Stimulated activated CD4-positive, alpha-beta T cell treated with anti-CD3 and anti-CD28 coated beads, Interleukin-2, amount 100 ng/mL, for 48 hours (primary cell): ENCODE measurements at places on chromosomes 7 and 10.

DNA sequence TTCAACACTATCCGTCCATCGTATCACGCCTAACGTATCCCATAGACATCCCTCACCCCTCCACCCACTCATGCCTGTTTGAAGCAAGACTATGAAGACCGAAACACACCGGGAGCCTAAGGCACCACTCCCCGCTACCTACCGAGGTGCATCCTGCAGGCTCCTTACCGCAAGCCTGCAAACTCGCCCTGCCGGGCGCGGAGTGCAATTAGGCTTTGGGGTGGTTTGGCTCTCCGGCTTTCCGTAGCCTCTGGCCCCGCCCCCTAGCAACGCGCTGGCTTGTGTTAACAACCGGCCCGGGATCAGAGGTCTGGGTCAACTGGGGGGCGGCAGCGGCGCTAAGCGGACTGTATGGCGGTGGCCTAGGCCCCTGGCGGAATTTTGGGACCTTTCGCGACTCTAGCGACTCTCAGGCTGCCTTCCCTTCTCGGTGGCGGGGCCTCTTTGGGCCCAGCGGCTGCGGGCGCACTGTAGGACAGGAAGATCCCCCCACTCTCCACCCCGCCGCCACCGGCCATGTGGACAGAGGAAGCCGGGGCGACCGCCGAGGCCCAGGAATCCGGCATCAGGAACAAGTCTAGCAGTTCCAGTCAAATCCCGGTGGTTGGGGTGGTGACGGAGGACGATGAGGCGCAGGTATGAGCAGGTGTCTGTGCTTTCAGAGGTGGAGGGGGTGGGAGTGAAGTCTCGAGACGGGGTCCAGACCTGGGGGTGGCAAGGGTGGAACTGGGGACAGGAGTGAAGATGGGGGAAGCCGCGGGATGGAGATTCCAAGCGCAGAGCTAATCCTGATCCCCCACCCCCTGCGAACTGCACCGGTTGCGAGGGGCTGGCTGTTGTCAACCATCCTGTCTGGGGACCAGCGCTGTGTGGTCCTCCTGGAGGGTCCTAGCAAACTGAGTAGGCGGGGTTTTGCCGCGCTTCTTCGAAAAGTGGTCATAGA is at the start of gene CFAP69:
Gene CFAP69 (plus strand): TSS at position 266 of the 943 bp plus-strand sequence. CDS start 251 bp downstream, at position 517.
- peak; percentile 87 for DNase-seq

GRCh38 chr10:124701435-124701834 is 42.7 kb downstream of the FAM53B start:
- no peak for DNase-seq

GRCh38 chr7:44431091-44431608 is 59.3 kb downstream of the NUDCD3 start:
- no peak for DNase-seq

DNA sequence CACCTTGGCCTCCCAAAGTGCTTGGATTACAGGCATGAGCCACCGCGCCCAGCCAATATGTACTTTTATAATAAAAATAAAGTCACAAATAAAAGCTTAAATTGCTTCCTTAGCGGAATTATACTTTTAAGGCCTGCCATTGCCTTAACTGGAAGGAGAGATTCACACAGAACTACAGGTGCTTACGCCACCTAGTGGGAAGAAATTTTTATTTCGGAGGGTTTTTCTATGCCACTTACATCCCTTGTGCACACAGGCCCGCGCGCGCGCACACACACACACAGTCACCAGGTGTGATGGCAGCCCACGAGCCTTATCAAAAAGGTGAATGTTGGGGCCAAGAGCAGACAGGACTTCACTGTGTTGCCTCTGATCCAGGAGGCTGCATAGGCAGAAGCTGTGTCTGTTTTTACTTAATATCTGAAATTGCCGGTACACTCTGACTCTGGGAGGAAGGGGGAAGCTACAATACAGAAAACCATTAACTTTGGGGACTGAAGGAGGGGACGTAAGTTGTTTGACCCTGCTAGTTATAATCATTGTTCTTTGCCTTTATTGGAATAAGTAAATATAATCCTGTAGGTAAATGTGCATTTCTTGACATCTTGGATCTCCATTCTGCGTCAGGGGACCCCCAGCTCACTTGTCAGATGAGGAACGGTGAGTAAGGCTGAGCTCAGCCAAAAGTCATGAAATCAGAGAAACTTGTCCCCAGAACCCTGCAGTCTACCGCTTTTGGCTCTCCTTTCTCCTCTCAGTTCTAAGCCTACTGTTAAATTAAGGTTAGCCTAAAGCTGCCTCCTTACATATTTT is 87.1 kb downstream of the SLC16A9 start:
- peak; percentile 8 for DNase-seq

DNA sequence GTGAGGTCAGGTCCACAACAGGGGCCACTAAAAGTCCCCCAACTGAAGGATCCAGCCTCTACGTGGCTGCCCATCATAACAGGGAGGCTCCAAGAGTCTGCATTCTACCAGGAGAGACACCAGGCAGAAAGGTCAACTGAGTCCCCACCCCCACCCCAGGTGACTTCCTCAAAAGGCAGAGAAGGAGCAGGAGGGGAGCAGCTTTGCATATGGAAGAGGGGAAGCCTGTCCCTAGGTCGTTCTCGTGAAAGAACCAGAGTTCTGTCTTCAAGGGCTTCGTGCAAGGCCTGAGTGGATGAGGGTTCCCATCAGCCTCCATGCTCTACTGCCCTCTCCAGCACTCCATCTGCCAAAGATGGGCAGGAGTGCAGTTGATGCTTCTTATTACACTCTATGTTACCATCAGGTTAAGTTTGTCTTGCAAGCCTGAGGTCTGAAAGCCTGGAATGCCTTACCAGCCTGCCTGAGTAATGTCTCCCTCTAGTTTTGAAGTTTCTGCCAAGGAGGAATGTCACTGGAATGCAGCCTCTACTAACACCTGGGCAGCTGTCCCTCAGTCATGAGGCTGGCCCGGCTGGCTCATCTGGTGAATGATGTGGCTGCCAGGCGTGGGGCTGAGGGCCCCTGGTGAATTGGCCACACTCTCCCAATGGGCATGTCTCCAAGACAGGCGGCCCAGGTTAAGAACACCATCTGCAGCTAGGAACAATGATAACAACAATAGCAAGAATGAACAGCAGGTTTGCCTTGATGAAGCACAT is 54.3 kb upstream of the SMNDC1 start:
- DNase-seq, result no peak

DNA sequence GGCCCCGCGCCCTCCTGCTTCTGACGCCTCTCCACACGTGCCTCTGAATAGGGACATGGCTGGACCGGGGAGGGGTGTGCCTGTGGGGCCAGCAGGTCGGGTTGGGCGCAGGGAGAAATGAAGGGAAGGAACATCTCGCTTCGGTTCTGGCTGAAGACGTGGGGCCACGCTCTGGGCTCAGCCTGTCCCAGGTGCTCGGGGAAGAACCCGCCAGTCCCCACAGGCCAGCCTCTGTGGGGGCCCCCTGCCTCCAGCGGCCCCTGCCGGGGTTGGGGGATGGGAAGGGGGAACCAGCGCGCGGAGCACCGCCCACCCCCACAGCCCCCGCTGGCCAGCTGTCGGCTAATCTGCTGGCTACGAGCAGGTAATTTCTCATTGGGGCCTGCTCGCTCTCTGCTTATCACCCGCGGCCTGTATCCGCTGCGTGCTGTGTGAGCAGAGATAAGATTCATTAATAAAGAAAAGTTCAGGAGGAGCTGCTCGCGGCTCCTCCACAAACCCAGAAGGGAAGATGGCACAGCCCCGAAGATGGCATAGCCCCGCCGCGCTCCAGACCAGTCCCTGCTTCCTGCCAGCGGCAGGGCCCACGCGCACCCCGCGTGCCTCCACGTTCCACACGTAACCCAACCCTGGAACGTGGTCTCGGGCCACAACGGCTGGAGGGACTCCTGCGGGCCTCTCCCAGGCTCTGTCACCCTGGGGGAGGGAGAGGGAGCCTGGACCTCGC is 186.2 kb downstream of the ELFN1 start:
- DNase-seq, result no peak

GRCh38 chr10:112957640-112958092 is 7.6 kb downstream of the TCF7L2 start:
- DNase-seq, result no peak

DNA sequence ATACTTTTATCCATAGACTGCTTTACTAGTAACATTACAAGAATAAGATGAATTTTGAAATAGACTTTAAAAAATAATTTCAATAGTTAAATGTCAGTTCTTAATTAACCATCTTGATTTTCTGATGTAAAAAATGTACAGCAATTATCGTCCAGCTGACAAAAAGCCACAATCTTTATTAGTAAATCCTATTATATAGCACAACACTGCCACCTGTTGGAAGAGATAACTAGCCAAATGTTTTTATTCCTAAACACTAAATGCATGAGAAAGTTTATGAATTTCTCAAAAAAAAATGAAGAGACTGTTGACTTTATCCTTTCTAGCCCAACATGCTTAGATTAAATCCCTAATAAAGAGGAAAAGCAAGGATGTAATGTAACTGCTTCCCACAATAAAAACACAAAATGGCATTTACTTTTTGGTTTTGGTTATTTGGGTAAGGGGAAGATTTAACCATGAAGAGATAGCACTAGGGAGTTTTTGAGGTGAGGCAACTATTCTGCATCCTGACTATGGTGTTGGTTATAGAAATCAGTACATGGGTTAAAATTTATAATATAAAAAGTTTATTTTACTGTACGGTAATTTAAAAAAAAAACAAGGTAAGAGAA is 8.0 kb downstream of the COA1 start:
- DNase-seq, result no peak

GRCh38 chr7:78510580-78511188 is 712.1 kb downstream of the PHTF2 start:
- DNase-seq, result no peak

- DNase-seq, result no peak
These were observed 11.4 kb downstream of the SH3PXD2A start for GRCh38 chr10:103843854-103844570.

DNA sequence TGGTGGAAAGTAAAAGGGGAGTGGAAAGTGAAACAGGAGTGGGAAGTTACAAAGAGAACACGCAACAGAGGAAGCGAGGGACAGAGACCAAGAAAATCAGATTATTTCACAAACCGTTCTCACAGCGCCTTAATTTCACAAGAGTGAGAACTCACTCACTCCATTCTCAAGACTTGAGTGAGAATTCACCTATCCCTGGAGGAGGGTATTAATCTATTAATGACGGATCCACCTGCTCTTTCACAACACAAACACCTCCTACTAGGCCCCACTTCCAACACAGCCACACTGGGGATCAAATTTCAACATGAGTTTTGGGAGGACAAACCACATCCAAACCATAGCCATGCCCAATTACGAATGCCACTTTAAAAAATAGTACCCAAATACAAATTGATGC is 297.6 kb downstream of the GPAM start:
- DNase-seq, result no peak

- peak; percentile 60 for DNase-seq
These were observed 42.1 kb downstream of the CYP26A1 start for GRCh38 chr10:93115661-93116383.

GRCh38 chr7:137304624-137305235 is 38.8 kb downstream of the PTN start:
- no peak for DNase-seq

DNA sequence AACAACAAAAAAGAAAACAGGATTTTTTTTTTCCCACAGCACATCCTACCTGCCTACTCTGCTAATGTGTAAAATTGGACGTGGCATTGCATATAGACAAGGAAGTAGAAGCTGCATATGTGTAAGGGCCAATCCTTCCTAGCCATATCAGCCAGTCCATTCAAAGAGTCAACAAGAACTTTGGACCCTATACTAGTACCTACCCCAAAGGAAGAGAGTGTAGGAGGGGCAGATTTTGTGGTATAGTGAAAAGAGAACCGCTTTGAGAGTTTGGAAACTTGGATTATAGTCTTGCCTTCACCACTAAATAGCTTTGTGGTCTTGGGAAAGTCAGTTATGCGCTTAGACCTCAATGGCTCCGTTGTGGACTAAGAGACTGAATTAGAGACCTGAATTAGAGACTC is 12.1 kb upstream of the MCU start:
- no peak for DNase-seq

DNA sequence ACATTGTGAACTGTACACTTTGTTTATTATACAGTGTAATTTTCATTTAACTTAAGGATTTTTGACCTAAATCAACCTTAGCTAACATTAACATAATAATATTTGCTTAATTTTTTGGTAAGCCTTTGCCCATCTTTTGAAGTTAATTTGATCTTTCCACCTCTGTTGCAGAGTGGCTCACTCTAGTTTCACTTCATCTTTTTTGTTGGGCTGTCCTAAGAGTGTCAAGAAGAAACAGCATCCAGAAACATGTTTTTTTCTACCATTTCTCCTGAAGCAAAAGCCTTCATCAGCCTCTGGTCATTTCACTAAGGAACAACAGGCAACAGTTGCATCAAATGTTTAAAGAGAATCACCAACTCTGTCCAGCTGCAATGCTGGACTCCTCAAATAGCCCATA is 824.7 kb downstream of the REEP3 start:
- DNase-seq, result no peak

GRCh38 chr7:139993592-139993991 is 69.2 kb downstream of the PARP12 start:
- no peak for DNase-seq

GRCh38 chr7:25260862-25261494 is 32.7 kb upstream of the NPVF start:
- no peak for DNase-seq

GRCh38 chr10:107692072-107692471 is 527.6 kb upstream of the SORCS1 start:
- no peak for DNase-seq

- no peak for DNase-seq
These were observed 113.3 kb upstream of the CREB5 start for GRCh38 chr7:28298870-28299518.

DNA sequence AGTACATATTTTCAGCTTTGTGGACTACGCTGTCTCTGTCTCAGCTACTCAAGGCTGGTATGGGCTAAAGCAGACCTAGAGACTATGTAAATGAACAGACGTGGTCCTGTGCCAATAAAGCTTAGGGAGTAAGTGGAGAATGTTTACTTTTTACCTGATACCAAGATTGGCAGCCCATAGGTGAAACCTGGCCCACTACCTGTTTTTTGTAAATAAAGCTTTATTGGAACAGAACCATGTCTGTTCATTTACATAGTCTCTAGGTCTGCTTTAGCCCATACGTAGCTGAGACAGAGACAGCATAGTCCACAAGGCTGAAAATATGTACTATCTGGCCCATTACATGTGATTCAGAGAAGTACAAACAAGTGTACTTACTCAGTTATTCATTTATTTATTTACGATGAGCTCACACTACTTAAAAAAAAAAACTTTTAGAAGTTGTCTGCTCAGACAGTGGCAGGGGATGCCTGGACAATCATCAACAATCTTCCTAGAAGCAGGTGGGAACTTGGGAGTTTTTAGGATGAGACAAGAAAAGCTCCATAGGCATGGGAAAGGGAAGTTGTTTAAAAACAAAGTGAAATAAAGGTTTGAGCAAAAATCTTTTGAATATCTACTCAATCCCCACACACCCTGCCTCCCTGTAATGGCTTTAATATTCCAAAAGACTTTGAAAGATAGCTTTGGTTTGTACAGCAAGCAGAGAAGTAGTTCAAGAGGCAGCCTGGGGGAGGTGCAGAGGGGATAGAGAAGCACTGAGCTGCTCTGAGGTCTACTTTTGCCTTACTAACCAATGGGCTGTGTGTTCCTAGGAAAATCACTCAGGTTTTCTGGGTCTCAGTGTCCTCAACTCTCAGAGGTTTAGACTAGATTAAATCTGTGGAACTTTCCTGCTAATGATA is 114.4 kb upstream of the AFAP1L2 start:
- no peak for DNase-seq
